ENCODE measurements at places on chromosomes 3 and 15. TPM values are rescaled to one million over a fixed set of nuclear protein-coding genes. Genes with fewer than 3 reads are reported as not detected.

DNA sequence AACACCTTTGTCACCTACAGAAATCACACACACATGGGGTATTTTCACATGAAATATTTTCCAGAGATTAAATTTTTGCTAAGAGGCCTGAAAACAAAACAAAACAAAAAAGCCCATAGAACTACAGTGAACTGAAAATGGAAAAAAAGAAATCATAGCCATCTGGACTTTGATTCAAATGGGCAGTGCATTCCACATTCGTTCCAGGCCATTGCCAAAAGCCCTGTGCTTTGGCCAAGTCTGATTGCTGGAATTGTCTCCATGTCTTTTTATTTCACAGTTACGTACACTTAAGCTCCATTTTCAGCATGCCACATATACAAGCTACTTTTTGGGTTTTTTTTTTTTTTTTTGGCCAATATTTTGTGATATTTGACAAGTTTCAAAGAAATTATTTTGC, 47.1 kb downstream of the TFG start:
- no peak for DNase-seq
- H3K4me1 ChIP-seq: no peaks in the 10 kb centered on the region

- H3K36me3 ChIP-seq: no peaks in the 10 kb centered on the region
- peaks cover 24% of the 10 kb centered on the region for H3K27me3 ChIP-seq
- no peaks in the 10 kb centered on the region for H3K4me1 ChIP-seq
- no peak overlapping the region for H3K27ac ChIP-seq
Observed at GRCh38 chr3:127473244-127474024, 117.1 kb downstream of the TPRA1 start.

GRCh38 chr3:90092994-90093393, 985.6 kb downstream of the EPHA3 start:
- no peak overlapping the region for H3K27ac ChIP-seq
- H3K27me3 ChIP-seq: no peaks in the 10 kb centered on the region
- H3K4me1 ChIP-seq: no peaks in the 10 kb centered on the region
- H3K4me3 ChIP-seq: no peak overlapping the region
- no peak for DNase-seq

DNA sequence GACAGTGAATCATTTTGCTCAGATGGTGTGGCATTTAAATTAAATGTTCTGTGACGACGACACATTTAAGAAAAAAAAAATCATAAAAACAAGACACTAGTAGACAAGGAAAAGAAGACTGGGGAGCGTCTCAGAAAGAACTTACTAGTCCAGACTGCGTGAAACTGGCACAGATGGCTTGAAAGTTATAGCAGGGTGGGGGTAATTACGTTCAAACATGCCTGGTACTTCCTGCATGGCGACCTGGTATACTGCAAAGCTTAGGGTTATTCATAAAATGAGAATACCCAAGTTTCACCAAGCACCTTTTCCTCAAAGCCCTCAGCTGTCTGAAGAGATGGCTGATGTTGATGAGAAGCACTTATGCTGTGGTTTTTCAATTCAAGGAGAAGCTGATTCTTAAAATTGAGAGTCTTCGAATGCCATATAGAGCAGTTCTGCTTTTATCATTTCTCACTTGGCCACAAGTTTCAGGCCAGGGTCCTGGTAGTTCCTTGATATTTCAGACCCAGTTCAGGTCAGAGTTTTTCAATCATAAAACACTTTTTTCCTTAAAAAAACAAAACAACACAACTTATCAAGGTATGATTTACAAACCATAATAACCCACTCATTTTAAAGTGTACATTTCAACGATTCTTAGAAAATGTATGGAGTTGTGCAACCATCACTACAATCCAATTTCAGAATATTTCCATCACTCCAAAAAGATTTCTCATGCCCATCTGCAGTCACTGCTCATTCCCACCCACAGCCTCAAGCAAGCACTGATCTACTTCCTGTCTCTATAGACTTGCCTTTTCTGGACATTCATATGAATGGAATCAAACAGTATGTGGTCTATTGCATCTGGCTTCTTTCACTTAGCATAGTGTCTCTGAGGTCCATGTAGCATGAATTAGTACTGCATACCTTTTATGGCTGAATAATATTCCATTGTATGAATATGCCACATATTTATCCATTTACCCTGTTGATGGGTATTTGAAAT, 24.7 kb downstream of the PCOLCE2 start:
- no peaks in the 10 kb centered on the region for H3K36me3 ChIP-seq
- H3K27ac ChIP-seq: no peak overlapping the region
- no peak for DNase-seq
- peaks cover 5% of the 10 kb centered on the region for H3K4me1 ChIP-seq
- peaks cover 28% of the 10 kb centered on the region for H3K27me3 ChIP-seq

DNA sequence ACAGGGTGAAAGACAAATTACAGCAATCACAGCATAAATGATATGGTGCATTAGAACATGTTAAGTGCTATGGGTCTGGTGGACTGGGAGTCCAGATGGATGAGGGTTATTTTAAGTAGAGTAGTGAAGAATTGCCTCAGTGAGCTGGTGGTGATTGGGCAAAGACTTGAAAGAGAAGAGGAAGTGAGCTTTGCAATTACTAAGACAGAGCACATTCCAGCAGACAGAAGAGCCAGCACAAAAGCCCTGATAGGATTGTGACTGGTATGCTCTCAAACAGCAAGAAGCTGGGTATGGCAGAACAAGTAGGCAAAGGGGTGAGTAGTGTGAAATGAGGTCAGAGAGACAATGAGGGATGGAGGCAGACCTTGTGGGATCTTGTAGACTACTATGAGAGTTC, 2.1 kb upstream of the ACKR4 start:
- no peak for DNase-seq
- peaks cover 1% of the 10 kb centered on the region for H3K4me1 ChIP-seq
- H3K27me3 ChIP-seq: no peaks in the 10 kb centered on the region
- H3K36me3 ChIP-seq: peaks cover 17% of the 10 kb centered on the region
- no peak overlapping the region for H3K27ac ChIP-seq

DNA sequence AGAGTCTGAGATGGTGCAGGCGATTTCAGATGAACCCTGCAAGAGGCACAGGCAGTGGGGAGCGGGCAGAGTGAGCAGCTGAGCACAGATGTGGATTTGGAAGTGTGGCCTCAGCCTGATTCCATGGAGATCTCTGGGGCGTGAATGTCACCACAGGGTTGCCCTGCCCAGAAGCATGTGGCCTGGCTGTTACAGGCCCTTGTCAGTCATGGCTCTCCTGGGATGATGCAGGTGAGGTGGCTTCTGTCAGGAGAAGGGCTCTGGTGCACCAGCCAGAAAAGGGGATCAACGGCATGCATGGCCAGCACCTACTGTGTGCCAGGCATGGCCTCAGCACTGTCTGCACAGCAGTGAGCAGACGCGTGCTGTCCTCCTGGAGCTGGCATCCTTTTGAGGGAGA, 11.9 kb downstream of the HDAC11 start:
- H3K36me3 ChIP-seq: no peaks in the 10 kb centered on the region
- no peaks in the 10 kb centered on the region for H3K27me3 ChIP-seq
- no peak overlapping the region for H3K4me3 ChIP-seq
- DNase-seq: no peak
- peaks cover 3% of the 10 kb centered on the region for H3K4me1 ChIP-seq
- no peak overlapping the region for H3K27ac ChIP-seq

- H3K4me3 ChIP-seq: no peak overlapping the region
- no peaks in the 10 kb centered on the region for H3K4me1 ChIP-seq
- DNase-seq: no peak
- H3K27me3 ChIP-seq: no peaks in the 10 kb centered on the region
- no peak overlapping the region for H3K27ac ChIP-seq
Observed at GRCh38 chr3:169526246-169526645, 137.3 kb downstream of the MECOM start.

GRCh38 chr3:131324923-131325322, 56.7 kb upstream of the NUDT16 start:
- H3K27ac ChIP-seq: no peak overlapping the region
- no peaks in the 10 kb centered on the region for H3K36me3 ChIP-seq
- H3K4me1 ChIP-seq: no peaks in the 10 kb centered on the region
- no peak overlapping the region for H3K4me3 ChIP-seq
- DNase-seq: no peak
- peaks cover 19% of the 10 kb centered on the region for H3K27me3 ChIP-seq

DNA sequence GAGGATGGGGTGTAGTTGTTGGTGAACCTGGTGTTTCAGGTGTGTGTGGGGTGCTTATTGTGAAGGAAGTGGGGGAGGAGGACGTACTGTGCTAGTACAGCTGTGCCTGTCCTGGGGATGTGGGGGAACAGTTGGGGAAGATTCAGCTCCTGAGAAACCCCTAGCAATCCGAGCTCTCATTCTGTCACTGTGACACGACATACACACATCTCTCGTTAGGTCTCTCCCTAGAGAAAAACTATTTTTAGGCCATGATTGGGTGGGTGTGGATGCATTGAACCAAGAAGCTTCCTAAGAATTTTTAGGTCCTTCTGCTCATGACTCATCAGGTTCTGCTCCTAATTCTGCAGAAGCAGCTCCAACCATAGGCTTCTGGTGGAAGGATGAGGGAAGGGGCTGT, 54.3 kb downstream of the SLC30A4 start:
- H3K4me3 ChIP-seq: no peak overlapping the region
- H3K27me3 ChIP-seq: peaks cover 19% of the 10 kb centered on the region
- peak; percentile 3 for DNase-seq
- no peak overlapping the region for H3K27ac ChIP-seq

GRCh38 chr3:53842436-53843194, 3.6 kb downstream of the CHDH start:
- H3K4me3 ChIP-seq: no peak overlapping the region
- no peak overlapping the region for H3K27ac ChIP-seq
- peaks cover 40% of the 10 kb centered on the region for H3K27me3 ChIP-seq
- DNase-seq: no peak

DNA sequence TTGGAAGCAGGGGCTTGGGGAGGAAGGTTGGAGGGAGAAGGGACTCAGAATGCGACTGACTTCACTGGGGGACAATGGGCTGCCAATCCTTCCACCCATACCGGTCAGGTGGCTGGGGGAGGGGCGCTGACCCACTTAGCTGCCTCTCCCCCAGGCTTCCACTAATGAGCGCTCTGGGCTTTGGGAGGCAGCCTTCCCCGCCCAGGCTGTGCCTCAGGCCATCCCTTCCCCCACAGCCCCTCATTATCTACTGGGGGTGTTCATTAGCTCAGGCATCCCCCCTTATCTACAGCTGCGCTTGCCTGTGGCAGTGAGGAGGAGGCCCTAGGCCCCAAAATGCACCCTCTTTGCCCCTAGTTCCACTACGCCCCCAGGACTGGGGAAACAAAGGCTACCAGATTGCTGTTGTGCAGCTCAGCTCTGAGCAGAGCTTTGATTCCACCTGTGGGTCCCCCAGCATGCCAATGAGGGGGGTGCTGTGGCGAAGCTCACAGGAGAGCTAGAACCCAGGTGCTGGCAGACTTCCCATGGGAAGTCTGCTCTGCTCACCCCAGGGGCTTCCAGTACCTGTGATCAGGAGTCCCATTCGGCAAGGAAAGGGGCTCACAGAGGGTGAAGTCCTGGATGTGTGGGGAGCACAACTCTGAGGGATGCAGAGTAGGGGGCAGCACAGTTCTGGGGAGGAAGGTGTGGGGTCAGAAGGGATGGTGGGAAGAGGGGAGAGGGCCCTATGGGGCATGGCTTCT, 29.4 kb upstream of the SEMA3F start:
- no peaks in the 10 kb centered on the region for H3K27me3 ChIP-seq
- H3K4me1 ChIP-seq: no peaks in the 10 kb centered on the region
- H3K4me3 ChIP-seq: no peak overlapping the region
- DNase-seq: no peak

DNA sequence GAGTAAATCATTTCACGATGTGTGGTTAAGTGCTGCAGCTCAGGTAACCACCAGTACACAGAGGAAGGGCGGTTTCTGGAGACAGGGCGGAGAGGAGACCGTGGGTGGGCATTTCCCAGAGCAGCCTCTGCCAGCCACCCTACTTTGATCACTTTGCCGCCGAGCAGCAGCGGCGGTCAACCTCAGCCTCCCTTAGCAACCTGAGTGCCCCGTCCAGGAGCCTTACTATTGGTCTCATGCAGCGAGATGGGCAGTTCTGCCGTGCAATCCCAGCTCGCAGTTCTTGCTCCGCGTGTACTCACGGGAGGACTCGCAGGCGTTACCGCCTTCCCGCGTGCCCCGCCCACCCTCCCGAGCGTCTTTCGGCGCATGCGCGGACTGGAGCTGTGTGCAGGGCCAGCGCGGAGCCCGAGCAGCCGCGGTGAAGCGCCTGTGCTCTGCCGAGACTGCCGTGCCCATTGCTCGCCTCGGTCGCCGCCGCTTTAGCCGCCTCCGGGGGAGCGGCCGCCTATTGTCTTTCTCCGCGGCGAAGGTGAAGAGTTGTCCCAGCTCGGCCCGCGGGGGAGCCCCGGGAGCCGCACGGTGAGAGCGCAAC, at the start of gene AKAP13:
AKAP13 (plus strand) TSS at position 387 of the 595 bp plus-strand sequence. CDS start 105,118 bp downstream, outside the sequence.
- H3K4me3 ChIP-seq: peak within 1 kb of the TSS; percentile 86
- H3K27me3 ChIP-seq: peaks cover 13% of the 10 kb centered on the region
- peaks cover 47% of the 10 kb centered on the region for H3K4me1 ChIP-seq
- peaks cover 15% of the 10 kb centered on the region for H3K36me3 ChIP-seq
- peak within 1 kb of the TSS; percentile 91 for H3K27ac ChIP-seq
- DNase-seq: peak; percentile 98

- peak overlapping the region; percentile 86 for H3K27ac ChIP-seq
- H3K4me3 ChIP-seq: no peak overlapping the region
- no peaks in the 10 kb centered on the region for H3K27me3 ChIP-seq
- no peaks in the 10 kb centered on the region for H3K36me3 ChIP-seq
- no peak for DNase-seq
Observed at GRCh38 chr15:63893866-63894661, 60.3 kb upstream of the HERC1 start.

DNA sequence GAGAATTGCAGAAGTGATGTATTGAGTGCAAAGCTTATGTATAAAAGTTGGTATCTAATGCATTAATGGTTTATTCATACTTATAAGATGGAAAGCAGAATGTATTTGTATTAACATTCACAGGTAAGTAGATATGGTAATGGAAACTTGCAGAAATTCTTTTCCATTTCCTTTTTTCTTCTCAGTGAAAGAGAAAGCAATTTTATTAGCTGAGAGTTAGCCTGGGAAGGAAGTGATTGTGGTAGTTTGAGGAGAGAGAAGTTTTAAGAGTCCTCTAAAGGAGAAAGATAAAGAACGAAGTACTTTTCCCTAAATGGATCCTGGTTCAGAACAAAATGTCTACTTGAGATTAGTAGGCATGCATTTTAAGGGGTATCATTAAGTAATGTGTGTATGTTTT, 60.1 kb upstream of the OSTN start:
- H3K4me1 ChIP-seq: no peaks in the 10 kb centered on the region
- H3K27ac ChIP-seq: no peak overlapping the region
- no peaks in the 10 kb centered on the region for H3K36me3 ChIP-seq
- no peak overlapping the region for H3K4me3 ChIP-seq
- H3K27me3 ChIP-seq: no peaks in the 10 kb centered on the region

UBA7 gene
- total RNA-seq: 187 TPM

ALDH1L1 gene
- not detected for total RNA-seq

CACNA1D gene
- total RNA-seq: 0.31 TPM

CP gene
- total RNA-seq: not detected

TMEM40 gene
- total RNA-seq: not detected

ZNF501 gene
- 2.9 TPM for total RNA-seq

IL17RC gene
- total RNA-seq: 0.42 TPM

LEKR1 gene
- 0.81 TPM for total RNA-seq

FMN1 gene
- total RNA-seq: 0.05 TPM

C3orf20 gene
- 0.11 TPM for total RNA-seq

SLC24A5 gene
- total RNA-seq: not detected

SI gene
- not detected for total RNA-seq

CLPX gene
- total RNA-seq: 42.9 TPM

STIMATE gene
- 29.9 TPM for total RNA-seq

GP9 gene
- not detected for total RNA-seq

TRIM42 gene
- total RNA-seq: not detected

Data from activated CD8-positive, alpha-beta T cell treated with anti-CD3 and anti-CD28 coated beads, Interleukin-2, amount 10 ng/mL, durations not matched to agents 7 days and 5 days (primary cell).